B cell (primary cell): ENCODE measurements at places on chromosomes 12 and 14.

GRCh38 chr12:48183876-48184548 lies 568 bp downstream of the CCDC184 start:
- DNase-seq = peak; percentile 48

DNA sequence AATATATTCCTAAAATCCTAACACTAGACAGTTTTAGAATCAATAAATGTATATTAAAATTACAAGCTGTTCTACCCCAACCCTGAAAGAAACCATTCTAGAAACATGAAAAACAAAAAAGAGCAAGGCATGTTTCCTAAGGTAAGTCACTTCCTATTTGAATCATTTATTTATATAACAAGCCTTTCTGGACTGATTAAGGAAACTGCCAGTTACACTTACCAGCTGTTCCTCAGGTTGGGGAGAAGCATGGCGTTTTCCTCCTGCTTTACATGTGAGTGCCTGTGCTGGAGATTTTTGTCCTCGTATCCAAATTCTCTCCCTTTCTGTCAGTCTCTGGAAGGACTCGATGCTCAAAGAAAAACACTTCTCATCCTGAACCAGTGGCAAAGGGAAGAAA lies 183.3 kb downstream of the EFCAB11 start:
- no peak for DNase-seq

DNA sequence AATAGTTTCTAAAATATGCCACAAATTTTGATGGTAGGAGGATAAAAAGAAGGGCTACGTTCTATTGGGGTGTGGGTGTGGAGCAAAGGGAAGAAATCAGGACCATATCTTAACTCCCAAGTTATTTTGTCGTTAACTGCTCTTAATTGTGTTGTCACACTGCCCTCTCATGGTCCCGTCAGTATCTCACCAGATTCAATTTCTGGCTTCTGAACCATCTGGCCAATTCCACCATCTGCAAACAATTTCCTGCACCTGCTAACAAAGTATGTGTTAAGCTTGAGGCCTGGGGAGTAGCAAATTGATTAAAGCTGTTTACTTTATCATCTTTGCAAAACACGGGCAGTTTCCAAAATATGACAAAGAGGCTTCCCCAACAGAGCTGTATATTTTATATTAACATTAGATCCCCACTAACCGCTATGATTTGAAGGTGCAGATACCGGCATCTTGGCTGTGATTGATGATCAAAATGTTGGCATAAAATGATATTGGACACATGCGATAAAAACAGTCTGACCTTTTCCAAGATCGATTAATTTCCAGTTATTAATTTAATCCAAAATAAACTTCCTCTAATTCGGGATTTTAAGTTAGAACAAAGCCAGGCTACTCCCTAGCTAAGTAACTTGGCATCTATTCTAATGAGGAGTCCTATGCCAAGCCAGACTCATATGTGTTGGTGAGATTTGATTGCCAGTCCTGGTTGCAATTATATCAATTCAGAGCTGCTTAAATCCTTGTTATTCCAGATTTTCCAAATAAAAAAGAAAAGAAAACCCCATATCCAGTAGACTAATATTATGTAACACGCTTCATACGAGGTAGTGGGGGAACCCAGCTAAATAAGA lies 6.9 kb upstream of the DNM1L start:
- DNase-seq = peak; percentile 50

DNA sequence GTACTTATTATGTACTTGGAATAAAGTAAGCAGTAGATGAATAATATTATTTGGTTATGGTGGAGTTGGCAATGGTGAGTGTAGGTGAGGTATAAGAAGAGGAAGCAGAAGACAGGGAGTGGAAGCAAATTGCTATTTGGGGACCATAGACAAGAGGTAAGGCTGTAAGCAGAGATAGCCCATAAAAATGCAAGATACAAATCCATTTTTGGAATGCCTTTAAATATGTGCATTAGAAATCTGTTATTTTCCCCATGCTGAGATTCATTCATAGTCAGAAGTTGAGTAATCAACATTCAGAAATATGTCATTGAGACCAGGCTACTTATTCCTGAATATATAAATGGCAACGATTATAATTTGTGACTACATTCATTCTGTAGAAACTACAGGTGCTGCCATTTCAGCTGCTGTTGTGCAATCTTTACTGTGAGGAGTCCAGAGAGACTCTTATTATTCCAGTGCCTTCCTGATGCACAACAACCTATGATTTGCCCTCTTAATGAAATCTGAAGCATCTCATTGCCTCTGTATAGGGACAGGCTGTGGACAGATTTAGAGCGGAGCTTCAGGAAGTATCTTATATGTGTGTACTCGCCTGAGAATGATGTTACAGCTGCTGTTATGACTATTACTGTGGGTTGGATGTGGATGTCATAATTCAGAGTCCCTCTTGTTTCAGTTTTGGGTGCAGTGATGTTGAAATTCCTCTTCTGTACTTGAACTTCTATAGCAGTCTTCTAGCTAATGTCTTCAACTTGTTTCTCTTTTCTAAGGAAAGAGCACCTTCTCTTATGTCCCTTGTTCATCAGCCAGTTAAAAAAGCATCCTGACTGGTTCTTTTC lies 173.8 kb downstream of the NAV3 start:
- DNase-seq = no peak

GRCh38 chr12:125996443-125996842 lies 931.2 kb downstream of the AACS start:
- no peak for DNase-seq
